Mucosa of descending colon (tissue), 3 donors: ENCODE measurements at places on chromosomes 2 and 18. TPM values are rescaled to one million over a fixed set of nuclear protein-coding genes. Genes with fewer than 3 reads are reported as not detected.

GRCh38 chr18:57649556-57650500, 28.2 kb upstream of the NARS1 start:
- DNase-seq = no peak

Gene LBX2
- total RNA-seq = 1.5 TPM

Gene PTPN4
- total RNA-seq = 23.1 TPM

- no peak for DNase-seq
Measured at GRCh38 chr2:232629129-232629475, 4.3 kb upstream of the EFHD1 start.

DNA sequence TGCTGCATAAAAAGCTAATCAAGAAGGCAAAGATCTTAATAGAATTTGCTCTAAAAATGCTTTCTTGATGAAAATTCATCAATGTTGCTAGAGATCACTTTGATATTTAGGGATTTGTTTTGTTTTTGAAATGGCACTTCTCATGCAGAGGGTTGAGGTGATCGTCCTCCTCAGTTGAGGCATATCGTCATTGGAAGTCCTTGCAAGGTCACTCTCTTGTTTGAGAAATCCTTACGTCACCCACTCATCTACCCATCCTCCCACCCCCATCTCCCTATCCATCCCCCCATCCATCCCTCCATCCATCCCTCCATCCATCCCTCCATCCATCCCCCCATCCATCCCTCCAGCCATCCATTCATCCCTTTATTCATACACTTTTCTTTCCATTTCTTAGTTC, 133.7 kb downstream of the THNSL2 start:
- no peak for DNase-seq

Gene B3GNT7
- 330 TPM for total RNA-seq

DNA sequence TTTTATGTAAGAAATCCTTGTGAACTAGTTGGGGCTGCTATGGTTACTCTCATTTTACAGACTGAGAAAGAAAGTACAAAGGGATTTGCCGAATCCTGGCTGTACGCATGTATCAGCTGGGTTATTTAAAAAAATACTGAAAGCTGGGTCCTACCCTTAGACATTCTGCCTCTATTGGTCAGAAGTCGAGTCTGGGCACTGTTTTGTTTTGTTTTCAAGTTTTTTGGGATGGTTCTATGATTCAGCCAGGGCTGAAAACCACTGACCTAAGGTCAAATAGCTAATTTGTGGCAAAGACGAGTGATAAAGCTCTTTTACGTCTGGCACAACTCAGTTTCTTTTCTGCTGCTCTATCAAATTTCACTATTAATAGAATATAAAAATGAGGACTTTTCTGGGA, 5.9 kb upstream of the SLC8A1 start:
- DNase-seq = no peak

Gene COL4A3
- 0.36 TPM for total RNA-seq

Gene ZNF396
- 2.7 TPM for total RNA-seq

Gene TEX44
- total RNA-seq = not detected

DNA sequence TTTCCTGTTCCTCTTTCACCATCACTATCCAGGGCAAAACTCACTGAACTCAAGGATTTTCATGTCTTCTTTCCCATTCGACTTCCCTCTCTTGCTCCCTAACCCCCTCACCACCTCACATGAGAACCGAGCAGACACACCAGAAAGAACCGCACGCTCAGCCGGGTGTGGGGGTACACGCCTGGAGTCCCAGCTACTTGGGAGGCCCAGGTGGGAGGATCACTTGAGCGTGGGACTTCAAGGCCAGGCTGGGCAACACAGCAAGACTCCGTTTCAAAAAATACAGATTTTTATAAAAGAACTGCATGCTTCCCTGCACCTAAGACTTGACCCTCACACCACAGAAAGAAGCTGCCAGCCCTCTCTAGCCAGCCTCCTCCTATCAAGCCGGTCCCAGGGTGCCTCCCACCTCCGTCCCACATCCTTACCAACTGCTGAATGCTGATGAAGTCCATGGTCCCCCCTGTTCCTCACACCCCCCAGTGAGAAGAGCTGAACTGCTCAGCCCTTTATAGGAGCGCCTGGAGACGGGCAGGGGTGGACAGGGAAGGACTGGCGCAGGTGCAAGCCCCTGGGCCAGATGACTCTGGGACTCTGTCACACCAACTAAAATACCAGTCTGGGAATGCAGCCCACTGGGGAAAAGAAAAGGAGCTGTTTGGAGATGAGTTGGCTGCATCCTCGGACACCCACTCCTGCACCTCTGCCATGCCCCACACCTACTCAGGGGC, at the start of gene ANKRD23:
TSS of gene ANKRD23 (minus strand) at position 484 of the 731 bp plus-strand sequence. CDS start at position 455, 29 bp downstream.
- no peak for DNase-seq

GRCh38 chr2:199148076-199148845, 309.5 kb downstream of the SATB2 start:
- no peak for DNase-seq

Gene SLC4A5
- 2.1 TPM for total RNA-seq
